CD8-positive, alpha-beta T cell (primary cell): ENCODE measurements at places on chromosomes 1 and 21.
A peak's percentile ranks its signal among the peaks of the same experiment; 100 is the strongest.

DNA sequence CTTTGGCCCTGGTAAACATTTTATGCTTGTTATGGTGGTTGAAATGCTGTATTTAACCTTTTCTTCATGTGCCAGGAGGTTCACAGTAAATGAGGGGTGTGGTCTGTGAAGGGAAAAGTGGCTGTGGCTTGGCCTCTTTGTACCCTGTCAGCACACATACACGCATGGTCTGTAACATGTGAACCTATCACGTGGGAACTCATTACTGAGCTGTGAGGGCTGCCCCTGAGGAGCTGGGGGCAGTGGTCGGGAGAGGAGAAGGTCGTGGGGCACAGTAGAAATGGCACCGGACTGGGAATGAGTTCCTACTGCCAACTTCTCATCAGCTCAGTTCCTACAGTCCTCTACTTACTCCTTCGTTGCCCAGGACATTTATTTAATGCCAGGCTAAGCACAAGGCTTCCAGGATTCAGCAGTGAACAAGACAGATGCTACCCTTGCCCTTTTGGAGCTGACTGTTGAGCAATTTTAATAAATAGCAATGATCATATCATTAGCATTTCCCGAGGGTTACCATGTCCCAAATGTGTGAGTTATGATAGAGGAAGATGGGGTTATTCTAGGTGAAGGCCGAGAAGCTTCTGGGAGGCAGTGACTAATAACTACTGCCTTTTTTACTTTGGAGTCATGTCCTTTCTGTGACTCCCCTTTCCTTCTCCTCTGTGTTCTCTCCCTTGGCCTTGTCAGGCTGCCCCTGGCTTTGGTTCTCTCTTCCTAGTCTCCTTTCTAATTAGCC lies 38.8 kb downstream of the DDR2 start:
- DNase-seq = no peak

DNA sequence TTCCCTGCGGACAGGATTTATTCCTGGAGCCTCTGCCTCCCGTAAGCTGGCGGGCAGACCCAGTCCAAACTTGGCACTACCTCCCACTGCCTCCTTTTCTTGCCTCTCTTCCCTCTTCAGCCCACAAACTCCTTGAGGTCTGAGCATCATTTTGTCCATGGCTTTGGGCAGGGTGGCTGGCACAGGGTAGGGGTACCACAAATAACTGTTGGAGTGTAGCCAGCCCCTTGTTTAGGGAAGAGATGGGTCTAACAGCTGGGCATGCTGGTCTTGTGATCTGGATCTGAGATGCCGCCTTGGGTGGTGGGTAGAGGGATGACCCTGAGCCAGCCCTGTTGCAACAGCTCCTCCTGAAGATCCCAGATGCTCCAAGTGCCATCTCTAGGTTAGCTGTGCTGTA lies 71.4 kb upstream of the CLDN14 start:
- DNase-seq = no peak

DNA sequence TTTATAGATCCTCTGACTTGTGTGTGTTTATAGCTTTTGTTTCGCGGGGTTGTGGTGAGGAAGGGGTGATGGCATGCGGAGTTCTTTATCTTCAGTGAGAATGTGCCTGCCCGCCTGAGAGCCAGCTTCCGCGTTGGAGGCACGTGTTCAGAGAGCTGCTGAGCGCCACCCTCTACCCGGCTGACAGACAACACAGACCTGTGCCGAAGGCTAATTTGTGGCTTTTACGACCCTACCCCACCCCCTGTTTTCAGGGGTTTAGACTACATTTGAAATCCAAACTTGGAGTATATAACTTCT lies 14.4 kb upstream of the CD101 start:
- peak; percentile 82 for DNase-seq

DNA sequence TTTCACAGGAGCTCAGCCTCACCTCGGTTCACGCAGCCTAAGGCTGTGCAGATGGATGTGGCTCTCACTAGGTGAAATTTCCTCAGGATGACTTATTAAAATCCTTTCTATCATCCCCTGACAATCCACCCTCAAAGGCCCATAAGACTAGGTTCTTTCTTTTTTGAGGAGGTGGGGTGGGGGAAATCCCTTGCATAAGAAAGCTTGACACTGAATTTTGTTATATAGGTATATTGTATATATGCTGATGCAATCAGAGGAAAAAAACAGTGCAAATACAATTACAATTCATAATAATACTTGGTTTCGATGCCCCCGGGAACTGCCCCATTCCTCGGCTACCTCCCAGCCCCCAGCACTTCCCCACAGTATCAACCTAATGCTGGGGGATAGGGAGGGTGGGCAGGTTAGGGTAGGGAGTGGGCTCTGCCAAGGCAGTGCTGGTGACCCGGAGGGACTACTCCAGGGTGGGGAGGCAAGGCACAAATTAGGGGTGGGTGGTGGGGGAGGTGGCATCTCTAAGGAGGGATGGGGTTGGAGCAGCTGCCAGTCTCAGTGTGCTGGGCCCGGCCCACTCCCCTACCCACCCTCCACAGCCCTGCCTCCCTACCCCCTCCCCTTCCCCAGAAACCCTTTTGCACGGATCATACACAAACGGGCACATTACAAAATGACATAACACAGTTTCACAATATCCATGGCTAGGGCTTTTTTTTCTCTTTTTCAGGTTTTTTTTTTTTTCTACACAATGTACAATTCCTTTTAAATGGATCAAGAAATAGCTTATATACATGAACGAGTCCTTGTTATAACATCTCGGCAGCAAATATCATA lies 30.9 kb downstream of the SLC27A3 start:
- DNase-seq = no peak

DNA sequence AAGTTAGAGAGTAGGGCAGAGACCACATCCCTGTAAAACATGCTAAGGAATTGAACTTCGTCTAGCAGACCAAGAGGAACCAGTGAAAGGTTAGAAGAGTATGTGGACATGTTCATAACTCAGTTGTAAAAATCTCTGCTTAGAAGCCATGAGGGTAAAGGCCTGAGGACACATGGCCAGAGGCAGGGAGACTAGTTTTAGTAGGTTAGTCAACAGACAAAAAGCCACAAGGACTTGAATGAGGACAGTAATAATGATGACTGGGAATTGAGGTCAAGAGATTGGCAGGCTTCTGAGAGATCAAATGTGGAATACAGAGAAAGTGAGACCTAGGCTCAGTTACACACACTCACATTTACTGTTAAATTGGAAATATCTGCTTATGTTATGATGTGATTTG lies 205.5 kb upstream of the HOOK1 start:
- no peak for DNase-seq

DNA sequence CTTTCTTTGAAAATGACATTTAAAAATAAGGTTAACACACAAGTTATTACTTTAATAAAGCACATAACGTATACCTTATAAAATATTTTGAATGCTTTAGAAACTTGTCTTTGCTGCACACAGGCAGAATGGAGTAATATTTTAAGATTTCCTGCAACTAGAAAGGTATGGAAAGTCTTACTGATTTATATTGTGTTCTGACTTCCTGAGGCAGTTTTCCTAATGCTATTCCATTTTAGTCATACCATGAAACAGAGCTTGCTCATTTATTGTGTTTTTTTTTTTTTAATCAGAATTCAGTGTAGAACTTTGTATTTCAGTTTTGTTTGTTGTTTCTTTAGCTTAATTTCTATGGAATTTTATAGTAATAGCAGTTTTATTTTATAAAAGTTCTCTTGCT lies 60.9 kb upstream of the S1PR1 start:
- no peak for DNase-seq

DNA sequence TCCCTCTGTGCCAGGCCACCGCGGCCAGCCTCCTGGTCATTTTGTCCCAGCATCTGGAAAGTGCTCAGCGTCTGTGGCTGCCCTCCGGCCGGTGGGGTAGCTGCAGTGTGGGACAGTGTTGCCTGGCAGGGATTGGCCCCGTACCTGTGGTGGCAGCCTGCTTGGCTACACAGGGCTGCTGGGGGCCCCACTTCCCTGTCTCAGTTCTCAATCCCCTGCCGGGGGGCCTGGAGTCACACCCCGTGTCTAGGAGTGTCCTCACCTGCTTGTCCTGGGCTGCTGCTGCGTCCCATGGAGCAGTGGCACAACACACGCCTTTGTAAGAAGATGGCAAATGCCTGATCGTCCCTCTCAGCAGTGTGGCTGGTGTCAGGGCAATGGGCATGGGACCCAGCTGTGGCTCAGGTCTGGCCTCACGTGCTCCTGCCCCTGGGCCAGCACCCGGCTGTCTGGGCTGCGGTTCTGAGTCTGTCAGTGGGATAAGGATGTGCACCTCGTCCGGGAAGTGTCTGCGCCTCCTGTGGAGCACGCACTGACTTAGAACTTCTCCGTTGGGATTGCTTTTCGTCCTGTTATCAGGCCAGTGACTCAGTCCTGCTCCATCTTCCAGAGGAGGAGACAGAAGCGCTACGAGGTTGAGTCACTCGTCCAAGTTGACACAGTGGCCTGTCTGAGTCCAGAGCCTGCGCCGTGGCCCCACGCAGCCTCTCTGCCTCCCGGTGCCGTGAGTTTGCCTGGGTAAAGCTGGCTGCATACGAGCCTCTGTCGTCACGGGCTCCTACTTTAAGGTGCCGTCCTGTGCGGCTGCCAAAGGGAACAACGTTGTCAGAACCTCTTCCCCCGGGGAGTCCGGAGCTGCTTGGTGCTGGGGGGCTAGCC lies 41.0 kb downstream of the CRYAA start:
- peak; percentile 2 for DNase-seq

- DNase-seq = peak; percentile 20
These were observed 12.0 kb downstream of the MIIP start for GRCh38 chr1:12031039-12031980.

GRCh38 chr1:217332431-217333065 lies 298.3 kb downstream of the GPATCH2 start:
- no peak for DNase-seq

GRCh38 chr1:2148691-2149090 lies 45.9 kb downstream of the FAAP20 start:
- DNase-seq = peak; percentile 32

DNA sequence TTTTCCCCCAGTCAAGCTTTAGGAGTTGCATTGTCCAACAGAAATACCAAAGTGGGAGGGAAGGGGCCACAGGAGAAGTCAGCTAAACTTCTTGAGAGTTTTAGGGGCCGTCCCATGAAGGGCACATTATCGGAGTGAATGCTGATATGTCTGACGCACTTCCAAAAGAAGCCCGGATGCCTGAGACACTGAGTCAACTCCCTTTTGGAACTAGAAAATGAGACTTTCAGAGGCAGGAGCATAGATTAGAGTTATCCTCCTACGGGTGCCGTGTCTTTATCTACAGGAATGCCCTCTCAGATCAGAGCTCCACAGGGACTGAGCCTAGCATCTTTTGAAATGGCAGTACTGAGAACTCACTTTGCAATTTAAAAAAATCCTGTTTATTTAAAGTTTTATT lies 13.1 kb downstream of the ACTN2 start:
- no peak for DNase-seq

DNA sequence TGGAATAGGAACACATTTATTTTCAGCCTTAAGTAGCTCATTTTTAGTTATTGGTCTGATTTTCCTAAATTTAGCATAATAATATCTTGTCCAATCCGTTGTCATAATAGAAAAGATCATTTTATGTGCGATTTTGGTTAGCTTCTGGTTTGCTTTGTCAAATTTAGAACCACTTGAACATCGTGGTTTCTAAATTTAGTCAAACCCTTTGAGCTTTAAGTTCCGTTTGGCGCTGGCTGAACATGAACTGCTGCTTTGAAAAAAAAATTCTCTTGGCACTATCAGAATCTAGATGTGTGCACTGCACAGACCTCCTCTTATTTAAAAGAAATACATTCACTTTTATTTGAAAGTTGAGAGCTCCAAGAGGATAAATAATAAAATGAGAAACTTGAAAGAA lies 370.6 kb downstream of the PTPRC start:
- DNase-seq = no peak

- DNase-seq = no peak
These were observed 341.5 kb downstream of the KCNH1 start for GRCh38 chr1:210792250-210793102.

- DNase-seq = peak; percentile 30
These were observed 17.9 kb upstream of the MIIP start for GRCh38 chr1:12001249-12001917.

GRCh38 chr1:31746687-31747086 lies 17.5 kb downstream of the ADGRB2 start:
- DNase-seq = peak; percentile 26

- no peak for DNase-seq
These were observed 11.3 kb downstream of the CCDC24 start for GRCh38 chr1:44002606-44003157.

GRCh38 chr1:65998763-65999583 lies 206.3 kb downstream of the PDE4B start:
- DNase-seq = no peak

DNA sequence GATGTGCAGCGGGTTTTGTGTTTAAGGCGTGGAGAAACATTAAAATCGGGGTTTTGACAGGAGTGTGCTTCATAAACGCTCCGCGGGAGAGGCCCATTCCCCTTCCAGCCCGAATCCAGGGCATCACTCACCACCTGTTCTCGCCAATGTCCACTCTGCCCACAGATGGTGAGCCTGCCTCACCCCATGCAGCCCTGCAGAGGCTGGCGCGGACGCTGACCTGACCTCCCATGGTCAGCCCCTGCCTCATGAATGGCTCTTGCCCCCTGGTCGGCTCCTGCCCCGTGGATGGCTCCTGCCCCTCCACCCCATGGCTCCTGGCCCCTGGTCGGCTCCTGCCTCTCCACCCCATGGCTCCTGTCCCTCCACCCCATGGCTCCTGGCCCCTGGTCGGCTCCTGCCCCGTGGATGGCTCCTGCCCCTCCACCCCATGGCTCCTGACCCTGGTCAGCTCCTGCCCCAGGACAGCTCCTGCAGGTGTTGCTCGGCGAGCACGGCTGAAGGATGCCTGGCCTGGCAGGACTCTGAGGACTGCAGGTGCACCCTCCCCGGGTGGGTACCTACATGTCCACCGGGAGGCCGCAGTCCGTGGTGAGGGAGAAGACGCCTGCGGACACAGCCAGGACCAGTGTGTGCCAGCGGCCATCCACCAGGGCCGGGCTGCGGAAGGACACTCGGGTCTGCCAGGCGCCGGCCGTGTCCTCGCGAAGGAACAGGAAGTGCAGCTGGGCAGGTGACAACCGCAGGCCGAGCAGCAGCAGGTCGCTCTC lies 6.7 kb downstream of the KRTAP10-1 start:
- DNase-seq = no peak

GRCh38 chr1:1833916-1834325 lies 55.7 kb upstream of the NADK start:
- DNase-seq = no peak

DNA sequence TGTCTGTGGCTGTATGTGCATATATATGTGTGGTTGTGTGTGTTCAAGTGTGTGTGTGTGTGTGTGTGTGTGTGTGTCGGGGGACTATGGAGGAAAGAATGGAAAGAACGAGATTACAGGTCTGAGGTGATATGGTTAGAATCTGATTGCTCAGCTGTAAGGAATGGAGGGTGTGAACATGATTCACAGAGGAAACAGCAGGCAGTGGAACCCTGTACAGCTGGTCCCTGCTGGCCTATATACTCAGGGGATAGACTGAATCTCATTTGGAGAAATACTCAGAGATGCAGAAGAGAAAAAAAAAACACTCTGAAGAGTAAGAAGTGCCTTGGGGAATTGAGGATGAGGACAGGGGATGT lies 180.1 kb upstream of the ESRRG start:
- no peak for DNase-seq

- DNase-seq = no peak
These were observed 558 bp downstream of the PAXBP1 start for GRCh38 chr21:32770871-32771523.

- DNase-seq = no peak
These were observed 98.1 kb downstream of the ADSS2 start for GRCh38 chr1:244353551-244354091.
